Thymus (tissue), 14 donors: ENCODE measurements at places on chromosomes 16 and 17. TPM values are rescaled to one million over a fixed set of nuclear protein-coding genes. Genes with fewer than 3 reads are reported as not detected.

- peak overlapping the region; percentile 42 for H3K27ac ChIP-seq
- H3K4me1 ChIP-seq: peaks cover 32% of the 10 kb centered on the region
- no peaks in the 10 kb centered on the region for H3K36me3 ChIP-seq
Observed at GRCh38 chr17:47694581-47695428, 844 bp downstream of the TBKBP1 start.

DNA sequence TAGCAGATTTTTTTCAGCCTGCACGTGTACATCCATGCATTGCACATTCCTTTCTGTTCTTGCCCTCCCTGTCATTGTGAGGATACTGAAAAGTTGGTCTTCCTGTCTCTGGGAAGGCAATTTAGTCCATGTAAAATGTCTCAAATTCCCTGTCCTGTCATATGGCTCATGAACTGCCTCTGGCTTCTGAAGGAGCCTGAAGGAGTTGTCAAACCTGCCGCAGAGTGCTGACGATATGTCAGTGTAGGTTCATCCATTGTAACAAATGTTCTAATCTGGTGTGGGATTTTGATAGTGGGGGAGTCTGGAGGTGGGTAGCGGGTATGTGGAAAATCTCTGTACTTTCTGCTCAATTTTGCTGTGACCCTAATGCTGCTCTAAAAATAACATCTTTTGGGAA, 59.6 kb downstream of the YPEL2 start:
- H3K4me1 ChIP-seq: no peaks in the 10 kb centered on the region
- peaks cover 4% of the 10 kb centered on the region for H3K36me3 ChIP-seq
- no peak overlapping the region for H3K4me3 ChIP-seq
- no peaks in the 10 kb centered on the region for H3K27me3 ChIP-seq
- no peak overlapping the region for H3K27ac ChIP-seq

- peaks cover 2% of the 10 kb centered on the region for H3K36me3 ChIP-seq
- H3K4me3 ChIP-seq: no peak overlapping the region
- H3K4me1 ChIP-seq: peaks cover 18% of the 10 kb centered on the region
- no peak for DNase-seq
- no peak overlapping the region for H3K27ac ChIP-seq
- H3K27me3 ChIP-seq: no peaks in the 10 kb centered on the region
Observed at GRCh38 chr17:1110541-1110861, 69.3 kb downstream of the ABR start.

DNA sequence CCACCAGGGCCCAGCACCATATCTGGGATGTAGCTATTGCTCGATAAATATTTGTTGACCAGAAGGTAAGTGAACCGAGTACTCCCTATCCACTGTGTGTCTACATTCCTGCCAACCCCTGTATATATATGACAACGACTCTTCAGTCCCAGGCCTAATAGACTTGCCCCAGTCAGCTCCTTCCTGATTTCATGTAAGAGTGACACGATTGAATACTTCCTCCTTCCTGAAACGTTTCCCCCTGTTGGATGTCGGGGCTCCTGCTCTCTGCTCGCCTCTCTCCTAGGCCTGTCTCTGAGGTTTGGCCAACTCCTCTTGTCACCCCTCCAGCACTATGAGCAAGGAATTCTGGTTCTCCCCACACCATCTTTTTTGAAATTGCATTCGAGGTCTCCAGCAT, 178.9 kb downstream of the PRKCA start:
- DNase-seq: no peak
- H3K4me3 ChIP-seq: no peak overlapping the region
- no peak overlapping the region for H3K27ac ChIP-seq
- H3K36me3 ChIP-seq: no peaks in the 10 kb centered on the region

GRCh38 chr16:47096297-47096696, 47.4 kb downstream of the NETO2 start:
- no peak for DNase-seq
- H3K27me3 ChIP-seq: no peaks in the 10 kb centered on the region
- H3K27ac ChIP-seq: no peak overlapping the region
- no peaks in the 10 kb centered on the region for H3K36me3 ChIP-seq
- H3K4me3 ChIP-seq: no peak overlapping the region

GRCh38 chr17:80955671-80956280, 35.9 kb upstream of the CHMP6 start:
- no peaks in the 10 kb centered on the region for H3K4me1 ChIP-seq
- no peak for DNase-seq
- no peak overlapping the region for H3K27ac ChIP-seq
- H3K27me3 ChIP-seq: no peaks in the 10 kb centered on the region
- H3K36me3 ChIP-seq: peaks cover 28% of the 10 kb centered on the region
- H3K4me3 ChIP-seq: no peak overlapping the region

GRCh38 chr17:19397556-19398041, 10.6 kb upstream of the MFAP4 start:
- no peaks in the 10 kb centered on the region for H3K36me3 ChIP-seq
- no peak overlapping the region for H3K27ac ChIP-seq
- no peak for DNase-seq
- H3K4me3 ChIP-seq: no peak overlapping the region
- peaks cover 5% of the 10 kb centered on the region for H3K4me1 ChIP-seq

DNA sequence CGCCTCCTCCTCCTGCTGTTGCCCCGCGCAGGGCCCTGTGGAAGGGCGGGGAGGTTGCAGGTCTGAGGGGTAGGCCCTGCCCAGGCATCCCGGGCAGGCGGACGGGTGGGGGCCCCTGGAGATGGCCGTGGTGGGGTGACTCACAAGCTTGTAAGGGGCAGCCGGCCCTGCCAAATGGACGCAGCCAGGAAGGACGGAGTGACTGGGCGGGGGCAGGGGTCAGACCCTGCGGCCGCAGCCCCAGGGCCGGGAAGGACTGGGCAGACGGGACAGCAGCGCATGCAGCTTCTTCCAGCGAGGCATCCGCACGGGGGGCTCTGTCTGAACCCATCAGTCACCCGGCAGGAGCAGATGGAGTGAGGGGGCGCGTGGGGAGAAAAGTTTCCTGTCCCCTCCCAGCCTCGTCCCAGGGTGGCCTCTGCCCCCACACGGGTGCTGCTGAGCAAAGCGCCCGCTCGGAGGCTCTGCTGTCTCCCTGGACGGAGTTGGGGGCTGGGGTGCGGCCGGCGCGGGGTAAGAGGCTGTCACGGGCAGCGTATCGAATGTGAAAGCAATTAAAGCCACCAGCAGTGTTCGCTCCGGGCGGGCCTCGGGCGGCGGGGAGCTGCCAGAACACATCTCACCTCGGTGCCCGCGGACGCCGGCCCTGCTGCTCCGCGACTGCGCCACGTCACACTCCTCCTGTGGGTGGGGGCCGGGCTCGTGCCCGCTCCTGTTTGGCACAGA, 5.4 kb upstream of the PRR35 start:
- no peak overlapping the region for H3K27ac ChIP-seq
- peaks cover 12% of the 10 kb centered on the region for H3K36me3 ChIP-seq
- H3K4me1 ChIP-seq: no peaks in the 10 kb centered on the region
- no peak for DNase-seq

The ZFHX3 gene
- total RNA-seq: 0.90 TPM

DNA sequence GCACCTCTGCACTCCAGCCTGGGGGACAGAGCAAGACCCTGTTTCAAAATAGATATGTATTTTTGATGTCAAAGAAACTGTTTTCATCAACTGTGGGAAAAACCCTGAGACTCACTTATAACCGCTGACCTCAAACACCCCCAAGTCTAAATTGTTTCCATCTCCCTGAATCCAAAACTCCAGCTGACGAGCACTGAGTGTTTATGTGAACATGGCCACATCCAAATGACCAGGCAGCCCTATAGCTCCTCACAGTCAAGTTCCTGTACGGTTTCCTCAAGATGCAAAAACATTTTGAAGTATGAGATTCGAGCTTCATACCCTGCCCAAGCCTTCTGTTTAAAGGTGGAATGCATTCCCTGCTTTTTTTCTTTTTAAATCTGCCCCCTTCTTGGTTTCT, 45.3 kb upstream of the ZCCHC14 start:
- no peaks in the 10 kb centered on the region for H3K36me3 ChIP-seq
- H3K27ac ChIP-seq: no peak overlapping the region
- no peaks in the 10 kb centered on the region for H3K27me3 ChIP-seq

The CCL16 gene
- 0.09 TPM for total RNA-seq

DNA sequence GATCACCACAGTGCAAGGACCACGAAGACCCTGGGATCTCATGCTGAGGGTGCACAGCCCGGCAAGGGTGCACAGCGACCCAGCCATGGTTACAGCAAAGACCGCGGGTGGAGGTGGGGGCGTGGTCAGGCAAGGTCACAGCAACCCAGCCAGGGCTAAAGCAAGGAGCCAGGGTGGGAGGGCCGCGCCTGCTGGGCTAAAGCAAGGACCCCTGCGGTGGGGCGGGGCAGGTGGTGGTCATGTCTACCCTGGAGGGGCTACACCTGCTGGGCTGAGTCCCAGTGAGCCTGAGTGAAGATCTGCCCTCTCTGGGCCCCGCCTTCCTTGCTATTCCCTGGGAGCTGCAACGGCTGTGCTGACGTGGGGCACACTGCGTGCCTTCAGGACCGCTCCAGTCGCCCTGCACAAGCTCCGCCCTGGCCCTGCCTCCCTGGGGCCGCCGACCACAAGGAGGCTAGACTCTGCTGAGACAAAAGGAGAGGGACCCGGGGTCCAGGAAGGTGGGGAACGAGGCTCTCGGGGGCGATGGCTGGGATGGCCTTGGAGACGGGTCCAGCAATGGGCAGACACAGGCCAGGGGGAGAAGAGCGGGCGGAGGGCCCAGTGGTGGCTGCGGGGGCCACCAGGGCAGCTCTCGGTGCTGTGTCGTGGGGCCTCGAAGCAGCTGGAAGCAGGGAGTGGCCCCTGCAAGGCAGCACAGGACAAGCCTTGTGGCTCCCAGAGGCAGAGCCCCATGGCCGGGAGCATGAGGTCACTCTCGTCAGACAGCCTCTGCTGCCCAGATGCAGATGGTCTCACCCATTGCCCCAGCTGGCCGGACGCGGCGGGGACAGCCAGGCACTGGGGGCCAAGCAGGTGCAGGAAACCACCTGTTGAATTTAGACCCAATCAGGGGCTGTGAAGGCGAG, 52.8 kb downstream of the CBFA2T3 start:
- DNase-seq: no peak
- no peak overlapping the region for H3K4me3 ChIP-seq
- H3K36me3 ChIP-seq: peaks cover 76% of the 10 kb centered on the region
- no peak overlapping the region for H3K27ac ChIP-seq
- H3K27me3 ChIP-seq: no peaks in the 10 kb centered on the region

- DNase-seq: no peak
- H3K4me1 ChIP-seq: no peaks in the 10 kb centered on the region
- no peak overlapping the region for H3K4me3 ChIP-seq
- no peaks in the 10 kb centered on the region for H3K27me3 ChIP-seq
- peaks cover 22% of the 10 kb centered on the region for H3K36me3 ChIP-seq
Observed at GRCh38 chr17:39281806-39282205, 56.1 kb upstream of the STAC2 start.

GRCh38 chr16:23079675-23080301, 69.5 kb downstream of the USP31 start:
- H3K27ac ChIP-seq: peak overlapping the region; percentile 19
- peaks cover 2% of the 10 kb centered on the region for H3K4me1 ChIP-seq
- no peak for DNase-seq

The CD79B gene
- total RNA-seq: 19.5 TPM

DNA sequence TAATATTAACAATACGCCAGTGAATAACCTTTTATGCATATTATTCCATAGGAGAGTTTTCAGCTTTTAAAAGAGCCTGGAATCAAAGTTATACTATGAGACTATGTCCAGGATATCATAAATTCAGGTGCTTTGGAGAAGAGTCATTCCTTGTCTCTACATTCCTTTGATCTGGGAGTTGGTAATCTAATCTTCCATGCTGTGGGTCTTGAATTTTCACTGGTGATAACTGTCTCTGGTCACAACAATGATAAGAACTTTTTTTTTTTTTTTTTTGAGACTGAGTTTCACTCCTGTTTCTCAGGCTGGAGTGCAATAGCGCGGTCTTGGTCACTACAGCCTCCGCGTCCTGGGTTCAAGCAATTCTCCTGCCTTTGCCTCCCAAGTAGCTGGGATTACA, 50.8 kb downstream of the CHD9 start:
- H3K4me1 ChIP-seq: no peaks in the 10 kb centered on the region
- H3K4me3 ChIP-seq: no peak overlapping the region
- no peaks in the 10 kb centered on the region for H3K36me3 ChIP-seq
- H3K27ac ChIP-seq: no peak overlapping the region
- no peaks in the 10 kb centered on the region for H3K27me3 ChIP-seq
- no peak for DNase-seq

DNA sequence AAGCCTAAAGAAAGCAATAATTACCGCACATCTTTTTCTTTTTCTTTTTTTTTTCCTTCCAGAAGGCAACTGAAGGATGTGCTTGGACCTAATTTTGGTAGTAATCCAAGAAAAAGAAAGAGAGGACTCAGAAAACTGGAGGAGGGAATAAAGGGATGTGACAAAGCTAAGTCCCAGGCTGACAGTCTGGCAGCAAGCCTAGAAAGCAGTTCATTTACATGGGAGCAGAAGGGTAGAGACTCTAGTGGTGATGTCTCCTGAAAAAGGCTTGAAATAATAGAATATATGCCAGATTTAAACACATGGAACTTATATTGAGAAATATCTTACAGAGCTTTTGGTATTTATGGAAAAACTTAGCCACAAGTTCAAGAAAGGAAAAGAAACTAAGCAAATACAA, 101.0 kb upstream of the SHISA6 start:
- H3K4me1 ChIP-seq: no peaks in the 10 kb centered on the region
- H3K27me3 ChIP-seq: no peaks in the 10 kb centered on the region
- H3K4me3 ChIP-seq: no peak overlapping the region
- no peak for DNase-seq
- no peak overlapping the region for H3K27ac ChIP-seq
- no peaks in the 10 kb centered on the region for H3K36me3 ChIP-seq

GRCh38 chr17:81858967-81859905, 1.1 kb downstream of the P4HB start:
- peaks cover 38% of the 10 kb centered on the region for H3K36me3 ChIP-seq
- peak overlapping the region; percentile 95 for H3K27ac ChIP-seq
- H3K4me3 ChIP-seq: peak overlapping the region; percentile 97

- H3K27ac ChIP-seq: peak overlapping the region; percentile 9
- no peak for DNase-seq
- no peaks in the 10 kb centered on the region for H3K36me3 ChIP-seq
Observed at GRCh38 chr16:2988590-2989099, 8.4 kb upstream of the PKMYT1 start.

GRCh38 chr16:65500007-65500406, 378.1 kb upstream of the CDH11 start:
- no peak for DNase-seq
- no peak overlapping the region for H3K27ac ChIP-seq
- H3K36me3 ChIP-seq: no peaks in the 10 kb centered on the region
- no peaks in the 10 kb centered on the region for H3K27me3 ChIP-seq
- no peaks in the 10 kb centered on the region for H3K4me1 ChIP-seq
- no peak overlapping the region for H3K4me3 ChIP-seq

The PRCD gene
- 0.47 TPM for total RNA-seq

DNA sequence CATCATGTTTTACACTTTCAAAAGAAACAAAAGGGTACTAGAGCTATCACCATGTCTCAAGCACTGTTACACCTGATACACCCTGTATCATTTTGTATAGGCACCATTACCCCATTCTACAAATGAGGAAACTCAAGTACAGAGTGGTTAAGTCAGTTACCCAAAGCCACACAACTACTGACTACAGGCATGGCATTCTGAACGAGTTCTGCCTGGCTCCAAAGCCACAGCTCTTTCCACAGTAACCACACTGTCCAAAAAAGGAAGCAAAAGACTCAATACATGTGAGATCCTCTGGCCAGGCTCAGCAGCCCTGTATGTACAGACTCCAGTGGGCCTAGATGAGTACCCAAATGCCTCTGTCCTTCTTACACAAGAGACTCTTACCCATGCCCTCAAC, 4.7 kb downstream of the DYNC1LI2 start:
- H3K4me1 ChIP-seq: peaks cover 4% of the 10 kb centered on the region
- H3K36me3 ChIP-seq: peaks cover 54% of the 10 kb centered on the region
- H3K4me3 ChIP-seq: no peak overlapping the region
- DNase-seq: peak; percentile 15

GRCh38 chr17:54117452-54117851, 294.7 kb downstream of the KIF2B start:
- no peak overlapping the region for H3K27ac ChIP-seq
- no peaks in the 10 kb centered on the region for H3K4me1 ChIP-seq
- no peak for DNase-seq
- H3K4me3 ChIP-seq: no peak overlapping the region
- H3K27me3 ChIP-seq: no peaks in the 10 kb centered on the region
- H3K36me3 ChIP-seq: no peaks in the 10 kb centered on the region
